ENCODE measurements at places on chromosomes 6 and 20. TPM values are rescaled to one million over a fixed set of nuclear protein-coding genes. Genes with fewer than 3 reads are reported as not detected.

DNA sequence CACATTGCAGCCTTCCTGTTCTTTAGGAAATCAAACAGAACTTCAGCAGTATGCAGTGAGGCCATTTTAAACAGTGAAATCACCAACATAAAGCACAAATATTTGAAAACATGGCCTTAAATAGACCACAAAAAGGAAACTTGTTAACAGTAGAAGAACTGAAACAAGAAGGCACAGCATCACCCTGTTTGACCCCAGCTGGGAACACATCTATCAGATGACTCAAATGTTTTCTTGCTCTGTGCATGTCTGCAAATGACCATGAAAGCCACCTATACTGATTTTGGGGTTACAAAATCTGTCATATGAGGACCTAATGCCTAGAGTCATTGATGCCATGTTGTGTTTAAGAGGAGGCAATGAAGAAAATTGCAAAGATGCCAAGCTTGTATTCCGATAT lies 123.8 kb upstream of the ADGRF1 start:
- no peak for DNase-seq

- no peak for DNase-seq
These were observed 133.2 kb downstream of the PHACTR1 start for GRCh38 chr6:12849809-12850198.

DNA sequence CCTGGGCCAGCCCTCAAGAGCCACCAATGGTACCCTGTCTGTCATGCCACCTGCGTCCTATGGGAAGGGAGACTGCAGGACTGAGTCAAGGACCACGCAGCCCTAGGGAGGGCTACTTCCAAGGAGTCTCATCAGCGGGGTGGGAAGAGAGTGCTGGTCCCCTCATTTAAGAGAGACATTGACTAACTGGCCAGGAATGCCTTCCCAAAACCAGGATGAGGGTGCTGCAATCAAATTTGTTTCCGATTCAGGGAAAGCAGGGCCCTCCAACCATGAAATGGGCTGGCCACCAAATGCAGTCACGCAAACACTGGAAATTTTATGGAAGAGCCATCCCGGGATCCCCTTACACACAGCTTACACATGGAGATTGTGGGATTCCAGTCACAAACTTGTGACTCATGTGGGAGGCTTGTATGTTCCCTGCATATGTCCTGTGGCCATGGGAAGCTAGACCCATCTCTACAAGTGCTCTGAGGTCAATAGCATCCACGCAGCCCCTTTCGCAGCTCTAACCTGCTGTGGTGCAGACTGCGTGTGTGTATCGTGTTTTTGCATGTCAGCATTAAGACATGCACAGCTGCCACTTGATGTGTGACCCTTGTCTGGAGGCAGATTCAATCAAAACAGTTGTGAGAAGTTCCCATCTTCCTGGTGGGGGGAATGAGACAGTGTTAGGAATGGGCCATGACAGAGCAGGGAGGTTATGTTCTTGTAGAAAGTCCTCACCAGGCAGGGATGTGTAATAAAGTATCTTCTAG lies 53.0 kb upstream of the CST7 start:
- DNase-seq, result no peak

GRCh38 chr6:81770381-81770780 lies 17.9 kb upstream of the TENT5A start:
- DNase-seq, result no peak

- no peak for DNase-seq
These were observed 318.2 kb upstream of the POU3F2 start for GRCh38 chr6:98516206-98516605.

DNA sequence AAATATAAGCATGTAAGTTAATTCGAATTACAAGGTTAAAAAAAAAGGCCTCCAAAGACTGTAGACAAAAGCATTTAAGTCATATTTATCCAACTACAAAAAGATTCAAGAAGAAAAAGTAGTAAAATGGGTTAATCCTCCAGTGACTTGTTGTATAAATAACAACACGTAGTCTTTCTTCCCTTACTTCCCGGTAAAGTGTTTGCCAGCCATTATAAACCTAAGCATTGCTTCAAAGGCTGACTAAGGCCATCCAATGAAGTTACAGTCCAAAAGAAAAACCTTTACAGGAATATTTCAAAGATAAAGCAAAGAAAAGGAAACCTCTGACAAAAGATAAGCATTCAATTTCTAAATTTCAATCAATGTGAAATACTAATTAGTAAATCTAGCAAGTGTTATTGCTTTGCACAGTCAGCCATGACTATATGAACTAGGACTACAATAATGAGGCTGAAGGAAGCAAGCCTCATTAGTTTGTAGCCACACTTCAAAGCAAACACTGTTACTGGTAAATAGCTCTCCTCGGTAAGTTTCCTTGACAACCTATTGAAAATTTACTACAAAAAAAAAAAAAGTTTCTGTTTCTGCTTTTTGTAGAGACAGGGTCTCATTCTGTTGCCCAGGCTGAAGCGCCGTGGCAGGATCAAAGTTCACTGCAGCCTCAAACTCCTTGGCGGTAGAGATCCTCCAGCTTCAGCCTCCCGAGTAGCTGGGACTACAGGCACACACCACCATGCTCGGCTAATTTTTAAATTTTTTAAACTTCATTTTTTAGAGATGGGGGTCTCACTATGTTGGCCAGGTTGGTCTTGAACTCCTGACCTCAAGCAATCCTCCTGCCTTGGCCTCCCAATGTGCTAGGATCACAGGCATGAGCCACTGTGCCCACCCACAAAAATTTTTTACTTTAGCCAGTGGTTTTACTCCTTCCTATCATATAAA lies 46.0 kb downstream of the NUDT3 start:
- DNase-seq, result no peak

DNA sequence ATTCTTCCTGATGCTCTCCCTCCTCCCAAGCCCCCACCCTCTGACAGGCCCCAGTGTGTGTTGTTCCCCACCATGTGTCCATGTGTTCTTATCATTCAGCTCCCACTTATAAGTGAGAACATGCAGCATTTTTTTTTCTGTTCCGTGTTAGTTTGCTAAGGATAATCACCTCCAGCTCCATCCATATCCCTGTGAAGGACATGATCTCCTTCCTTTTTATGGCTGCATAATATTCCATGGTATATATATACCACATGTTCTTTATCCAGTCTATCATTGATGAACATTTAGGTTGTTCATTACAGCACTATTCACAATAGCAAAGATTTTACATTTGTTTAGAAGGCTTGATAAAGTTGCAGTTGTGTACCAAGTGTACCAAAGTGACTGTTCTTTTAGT lies 57.9 kb downstream of the KCNS1 start:
- no peak for DNase-seq

DNA sequence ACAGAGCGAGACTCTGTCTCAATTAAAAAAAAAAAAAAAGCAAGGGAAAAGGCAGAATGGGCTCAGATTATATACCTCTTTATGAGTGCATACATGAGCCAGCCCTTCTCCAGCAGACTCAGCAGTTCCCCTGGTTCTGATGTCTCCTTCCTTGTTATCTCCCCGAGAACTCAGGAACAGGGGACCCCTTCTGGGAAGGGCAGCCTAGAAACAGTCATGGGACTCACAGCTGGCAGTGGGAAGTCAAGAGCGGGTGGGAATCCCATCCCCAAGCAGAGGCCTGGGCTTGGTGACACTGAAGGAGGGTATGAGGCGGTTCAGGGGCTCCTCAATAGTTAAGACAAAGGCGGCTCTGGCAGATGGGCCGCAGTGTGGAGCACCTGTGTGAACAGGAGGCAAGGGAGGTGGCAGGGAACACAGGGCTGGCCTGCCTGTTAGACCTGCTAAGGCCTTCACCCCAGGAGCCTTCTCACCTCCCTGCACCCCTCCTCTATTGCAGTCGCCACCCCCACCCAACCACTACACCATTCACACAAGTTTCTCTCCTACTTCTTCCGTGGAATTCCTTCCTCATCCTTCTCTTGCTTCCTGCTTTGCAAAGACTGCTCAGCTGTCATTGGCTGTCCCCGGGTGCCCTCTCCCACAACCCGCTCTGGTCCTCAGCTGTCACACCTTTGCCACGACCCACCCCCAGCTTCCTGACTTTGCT lies 29.7 kb upstream of the MDFI start:
- no peak for DNase-seq

- no peak for DNase-seq
These were observed 202.2 kb upstream of the PRND start for GRCh38 chr20:4519534-4519933.

- DNase-seq, result no peak
These were observed 4.9 kb downstream of the BMP6 start for GRCh38 chr6:7730784-7731227.

DNA sequence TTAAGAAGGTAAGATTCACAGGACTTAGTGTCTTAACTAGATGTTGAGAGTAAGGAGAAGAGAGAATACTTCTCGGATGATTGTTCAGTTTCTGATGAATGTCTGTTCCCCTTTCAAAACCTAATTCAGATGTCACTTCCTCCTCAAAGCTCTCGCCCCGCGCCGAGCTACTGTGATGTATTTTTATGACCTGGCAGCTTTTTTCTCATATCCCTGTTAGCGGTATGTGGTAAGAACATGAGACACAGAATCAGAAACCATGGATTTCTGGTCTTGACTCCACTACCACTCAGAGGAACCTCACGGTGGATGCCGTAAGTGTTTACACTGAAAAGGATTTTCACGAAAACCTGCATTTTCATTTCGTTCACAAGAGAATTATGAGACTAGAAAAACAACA lies 48.4 kb downstream of the CEP43 start:
- peak; percentile 46 for DNase-seq

DNA sequence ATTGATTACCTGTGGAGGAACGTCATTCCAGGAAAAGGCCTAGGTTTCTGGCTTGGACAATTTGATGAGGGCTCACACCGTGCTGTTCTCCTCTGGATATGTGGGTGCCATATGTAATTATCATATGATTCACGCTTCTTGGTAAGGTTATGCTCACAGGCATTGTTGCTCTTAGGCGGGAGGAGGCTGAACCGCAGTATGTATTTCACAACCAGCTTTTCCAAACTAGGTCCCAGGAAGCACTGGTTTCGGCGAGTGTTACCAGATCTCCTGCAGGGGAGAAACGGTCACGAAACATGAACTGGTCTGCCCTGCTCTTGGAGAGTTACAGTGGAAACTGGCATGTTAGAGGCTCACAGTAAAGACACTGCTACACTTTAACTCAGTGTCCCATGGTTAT lies 793 bp upstream of the FAM50B start:
- DNase-seq, result no peak

GRCh38 chr6:107634324-107635056 lies 144.6 kb downstream of the SOBP start:
- DNase-seq, result peak; percentile 71

DNA sequence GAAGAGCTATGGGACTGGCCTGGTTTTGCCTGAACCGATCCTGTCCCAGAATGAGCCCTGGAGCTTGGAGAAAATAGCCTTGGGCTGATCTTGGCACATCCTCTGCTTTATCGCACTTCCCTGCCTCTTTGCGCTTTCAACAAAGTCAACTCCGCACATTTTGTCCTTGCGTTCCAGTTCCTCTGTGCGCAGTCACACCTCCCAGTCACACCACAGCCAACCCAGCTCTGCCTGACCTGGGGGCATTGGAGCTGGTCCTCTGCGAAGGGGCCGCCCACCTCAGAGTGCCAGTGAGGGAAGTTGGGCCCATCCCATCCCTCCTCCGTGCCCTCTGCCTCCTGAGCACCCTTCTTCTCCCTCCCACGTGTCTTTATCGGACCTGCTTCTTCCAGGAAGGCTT lies 16.9 kb upstream of the UQCC2 start:
- DNase-seq, result peak; percentile 77

GRCh38 chr6:85865420-85866369 lies 223.0 kb upstream of the SYNCRIP start:
- DNase-seq, result no peak

DNA sequence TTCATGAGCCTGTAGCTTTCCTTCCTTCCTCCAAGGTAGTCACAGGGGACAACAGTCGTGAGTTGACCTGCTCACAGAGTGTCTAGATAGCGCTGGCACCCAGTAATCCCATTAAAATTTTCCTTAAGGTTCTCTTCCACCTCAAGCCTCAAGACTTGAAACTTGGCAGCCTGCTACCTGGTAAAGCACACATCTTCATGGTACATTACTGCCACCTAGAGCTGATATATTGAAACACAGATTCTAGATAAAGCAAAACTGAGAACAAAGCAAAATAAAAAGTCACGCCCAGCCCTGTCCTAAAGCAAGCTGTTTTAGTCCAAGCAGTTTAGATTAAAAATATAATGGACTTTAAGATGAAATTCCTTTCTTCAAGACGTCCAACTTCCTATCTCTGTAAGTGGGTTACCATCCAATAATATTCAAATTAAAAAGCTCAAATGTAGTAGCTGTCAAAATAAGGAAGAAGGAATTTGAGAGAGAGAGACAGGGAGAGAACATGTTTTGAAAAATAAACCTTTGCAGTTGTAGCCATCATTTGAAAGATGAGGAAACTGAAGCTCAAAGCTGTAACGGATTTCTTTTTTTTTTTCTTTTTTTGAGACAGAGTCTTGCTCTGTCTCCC lies 50.7 kb upstream of the CD83 start:
- no peak for DNase-seq

DNA sequence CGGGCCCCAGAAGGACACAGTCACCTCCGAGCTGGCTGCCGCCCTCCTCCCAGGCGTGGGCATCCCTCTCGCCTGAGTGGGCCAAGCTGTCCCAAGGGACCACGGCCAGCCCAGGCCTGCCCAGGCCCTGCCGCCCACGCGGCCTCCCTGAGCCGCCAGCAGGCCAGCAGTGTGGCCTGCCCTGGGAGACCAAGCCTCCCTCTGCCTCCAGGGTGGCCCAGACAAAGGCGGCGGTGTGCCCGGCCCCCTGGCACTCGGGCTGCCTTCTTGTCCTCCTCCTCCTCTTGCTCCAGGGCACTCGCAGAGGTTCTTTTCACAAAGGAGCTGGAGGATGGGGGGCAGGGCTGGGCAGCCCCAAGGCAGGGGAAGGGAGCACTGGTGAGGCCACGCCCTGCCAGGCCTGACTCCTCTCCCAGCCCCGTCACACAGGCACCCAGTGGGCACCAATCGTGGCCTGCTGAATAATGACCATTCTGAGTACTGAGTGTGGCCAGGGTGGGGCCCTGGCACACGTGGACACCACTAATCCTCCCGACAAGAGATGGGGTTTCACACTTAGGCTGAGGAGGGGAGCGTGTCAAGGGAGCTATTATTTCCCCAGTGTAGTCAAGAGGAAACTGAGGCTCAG lies 25.3 kb downstream of the NOL4L start:
- DNase-seq, result no peak

- DNase-seq, result no peak
These were observed 482.4 kb upstream of the MMS22L start for GRCh38 chr6:97765461-97765860.

DNA sequence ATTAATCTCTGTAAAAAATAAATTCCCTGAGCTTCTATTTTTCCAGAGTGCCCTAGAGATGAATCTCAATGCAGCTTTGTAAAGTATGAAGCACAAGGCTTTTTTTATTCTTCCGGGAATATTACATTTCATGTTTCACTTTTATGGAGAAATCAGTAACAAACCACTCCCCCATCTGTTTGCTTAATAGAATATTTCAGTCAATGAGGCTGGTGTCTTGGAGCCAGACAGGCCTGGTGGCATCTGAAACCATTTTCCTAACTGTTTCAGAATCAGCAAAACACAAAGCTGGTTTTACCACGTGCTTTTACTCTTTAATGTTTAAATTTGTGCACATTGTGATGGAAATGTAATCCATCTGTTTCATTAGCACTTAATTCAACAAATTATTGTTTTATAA lies 400.8 kb upstream of the HSF2 start:
- no peak for DNase-seq

PMEPA1 gene
- total RNA-seq, result 24.7 TPM

ADGRF1 gene
- not detected for total RNA-seq

GINS1 gene
- total RNA-seq, result 0.94 TPM

ATG5 gene
- 16.6 TPM for total RNA-seq

PDYN gene
- not detected for total RNA-seq

CRIP3 gene
- total RNA-seq, result 6.6 TPM

BMP2 gene
- 3.0 TPM for total RNA-seq

TMC2 gene
- total RNA-seq, result 0.10 TPM

ADAM33 gene
- 12.2 TPM for total RNA-seq

BPIFB4 gene
- not detected for total RNA-seq

Measured in left ventricle myocardium superior (tissue), 1 donor.